ENCODE measurements at places on chromosomes 4 and X.

DNA sequence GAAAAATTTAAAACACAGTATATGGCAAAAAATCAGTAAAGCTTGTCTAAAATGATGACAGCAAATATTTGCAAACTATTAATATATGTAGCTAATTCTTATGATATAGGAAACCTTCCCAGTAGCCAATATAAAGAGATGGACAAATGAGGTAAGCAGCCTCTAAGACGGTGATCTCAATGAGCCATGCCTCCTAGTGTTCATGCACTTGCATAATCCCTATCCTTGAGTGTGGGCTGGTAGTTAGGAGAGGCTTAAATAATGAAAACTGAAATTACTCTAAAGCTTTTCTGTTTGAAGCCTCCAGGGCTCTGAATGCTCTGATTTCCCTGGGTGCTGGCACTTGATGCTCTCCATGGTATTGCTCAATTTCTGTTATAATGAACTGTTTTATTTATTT lies 24.6 kb upstream of the ARMCX4 start:
- DNase-seq = no peak

- no peak for DNase-seq
These were observed 1.7 kb downstream of the EVC2 start for GRCh38 chr4:5706486-5707290.

- DNase-seq = no peak
These were observed at the start of gene KLHL34 for GRCh38 chrX:21658152-21658737. Gene KLHL34 (minus strand): TSS chrX:21658330. CDS start chrX:21657788, 542 bp downstream.

DNA sequence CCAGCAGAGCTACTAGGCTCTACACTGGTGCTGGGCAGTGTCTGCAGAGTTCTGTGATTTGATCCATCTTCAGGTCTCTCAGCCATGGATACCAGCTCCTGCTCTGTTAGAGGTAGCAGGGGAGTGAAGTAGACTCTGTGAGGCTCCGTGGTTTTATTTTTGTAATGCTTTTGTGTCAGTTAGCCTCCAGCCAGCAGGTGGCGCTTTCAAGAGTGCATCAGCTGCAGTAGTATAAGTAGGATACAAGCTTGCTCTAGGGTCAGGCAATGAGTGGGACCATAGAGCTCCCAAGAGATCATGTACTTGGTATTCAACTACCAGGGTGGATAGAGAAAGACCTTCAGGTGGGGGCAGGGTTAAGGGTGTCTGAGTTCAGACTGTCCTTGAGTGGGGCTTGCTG lies 362.5 kb upstream of the TRAM1L1 start:
- DNase-seq = no peak

DNA sequence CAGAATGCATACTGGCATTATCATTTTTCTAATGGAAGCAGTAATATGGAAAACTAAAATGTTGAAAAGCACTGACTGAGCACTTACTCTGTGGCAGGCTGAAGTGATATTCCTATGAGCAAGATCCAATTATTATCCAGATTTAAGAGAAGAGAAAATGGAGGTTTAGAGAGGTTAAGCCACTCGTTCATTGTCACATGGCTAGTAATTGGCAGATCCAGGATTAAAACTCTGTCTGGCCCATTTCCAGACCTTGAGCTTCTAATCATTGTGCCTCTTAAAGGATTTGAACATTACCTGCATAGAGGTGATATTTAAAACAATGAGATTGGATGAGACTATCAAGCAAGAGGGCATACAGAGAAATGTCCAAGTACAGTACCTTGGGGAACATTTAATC lies 80.6 kb downstream of the MFAP3L start:
- no peak for DNase-seq

- no peak for DNase-seq
These were observed 957.8 kb downstream of the C4orf33 start for GRCh38 chr4:130053723-130054122.

DNA sequence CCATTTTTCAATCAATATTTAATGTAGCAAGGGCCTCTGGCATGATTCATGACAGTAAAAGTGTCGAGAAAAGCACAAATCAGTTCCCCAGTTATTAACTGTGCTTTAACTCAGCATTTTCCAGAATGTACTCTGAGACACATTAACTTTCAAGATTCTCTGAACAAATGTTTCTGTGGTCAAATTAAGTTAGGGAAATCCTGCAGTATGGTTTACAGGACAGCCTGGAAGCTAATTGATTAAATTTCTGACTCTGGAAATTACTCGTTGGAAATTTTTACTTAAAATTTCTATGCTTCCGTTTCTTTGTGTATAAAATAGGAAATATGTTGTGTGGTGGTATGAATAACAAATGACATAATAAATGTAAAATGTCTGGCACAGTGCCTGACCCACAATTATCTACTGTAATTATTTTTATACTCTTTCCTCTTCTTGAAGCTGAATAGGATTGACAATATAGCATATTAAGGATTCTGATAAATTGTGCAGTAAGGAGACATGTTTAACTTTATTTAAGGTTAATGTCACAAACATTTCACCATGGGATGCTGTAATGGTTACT lies 33.7 kb downstream of the STK32B start:
- no peak for DNase-seq

- DNase-seq = no peak
These were observed 161.3 kb upstream of the USP38 start for GRCh38 chr4:143023239-143023918.

DNA sequence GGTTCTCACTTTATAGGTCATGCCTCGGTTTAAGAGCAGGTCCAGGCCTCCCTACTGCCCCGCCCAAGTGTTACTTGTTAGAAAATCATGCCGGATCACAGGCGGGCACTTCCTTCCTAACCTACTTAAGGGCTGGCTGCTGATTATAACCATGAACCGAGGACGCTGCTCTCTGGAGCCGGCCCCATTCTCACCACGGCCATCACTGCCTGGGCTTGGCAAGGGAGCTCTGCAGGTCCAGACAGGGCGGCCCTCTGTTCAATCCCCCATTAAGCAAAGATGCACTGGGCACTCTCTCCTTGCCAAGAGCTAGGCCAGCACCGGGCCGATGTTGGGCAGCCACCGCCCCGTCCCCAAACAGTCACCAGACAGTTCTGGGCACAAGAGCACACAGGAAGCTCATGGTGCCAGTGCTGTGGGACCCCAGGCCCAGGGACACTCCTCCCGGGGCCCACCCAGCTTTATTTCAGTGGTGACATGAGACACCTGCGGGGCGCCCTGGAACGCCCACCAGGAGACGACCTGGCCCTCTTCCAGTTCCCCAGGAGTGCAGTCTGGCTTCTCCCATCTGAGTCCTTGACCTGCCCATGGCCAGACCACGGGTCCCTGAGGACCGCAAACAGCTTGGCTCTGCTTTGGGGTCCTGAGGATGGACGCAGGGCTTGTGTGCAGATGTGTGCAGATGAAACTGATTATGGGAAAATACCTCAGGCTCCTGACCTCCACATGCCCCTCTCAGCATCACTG lies 44.0 kb downstream of the ABLIM2 start:
- DNase-seq = no peak

DNA sequence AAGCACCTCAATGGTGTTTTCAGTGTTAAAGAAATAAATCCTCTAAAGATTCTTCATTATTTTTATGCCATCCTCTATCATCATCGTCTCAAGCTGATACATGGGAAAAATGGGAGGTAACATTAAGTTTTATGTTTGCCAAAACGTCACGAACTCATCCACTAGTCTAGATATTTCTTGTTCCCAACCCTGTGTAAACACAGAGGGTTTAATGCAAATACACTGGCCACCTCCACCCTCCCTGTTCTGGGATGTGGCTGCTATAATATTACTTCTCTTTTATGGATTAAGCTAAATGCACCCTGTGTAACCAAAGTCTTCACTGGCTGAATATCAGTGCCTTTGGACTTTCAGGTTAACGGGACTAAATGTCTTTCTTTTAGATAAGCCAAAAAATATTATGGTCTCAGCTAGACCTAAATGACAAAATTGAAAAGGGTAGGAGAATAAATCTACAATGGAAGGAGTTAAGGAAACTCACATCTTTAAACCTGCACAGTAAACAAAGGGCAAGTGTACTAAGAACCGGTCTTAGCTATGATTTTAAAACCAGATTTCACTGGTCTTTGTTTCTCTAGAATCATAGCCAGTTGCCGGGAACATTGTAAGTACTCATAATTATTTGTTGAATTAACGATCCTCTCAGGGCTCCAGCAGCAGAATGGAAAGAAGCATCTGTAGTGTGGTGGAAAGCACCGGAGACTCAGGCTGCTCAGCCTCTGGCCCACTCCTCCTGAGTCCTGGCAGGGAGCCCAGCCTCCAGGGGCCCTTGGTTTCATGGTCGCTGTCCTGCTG lies 103.5 kb upstream of the NOCT start:
- DNase-seq = no peak

DNA sequence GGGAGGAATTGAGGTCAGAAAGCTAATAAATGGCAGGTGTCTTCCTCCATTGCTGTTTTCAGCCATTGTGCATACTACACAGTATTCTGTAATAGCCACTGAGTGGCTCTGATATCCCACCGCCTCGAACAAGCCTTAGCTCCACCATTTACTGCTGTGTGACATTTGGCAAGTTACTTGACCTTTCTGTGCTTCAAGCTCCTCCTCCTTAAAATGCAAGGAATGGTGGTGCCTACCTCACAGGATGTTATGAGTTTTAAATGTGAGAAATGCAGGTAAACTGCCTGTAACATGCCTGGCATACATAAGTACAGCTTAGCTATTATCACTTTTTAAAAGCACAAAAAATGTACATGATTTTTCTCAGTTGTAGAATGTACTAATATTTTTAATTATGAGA lies 421.0 kb downstream of the MAPK10 start:
- DNase-seq = no peak

GRCh38 chrX:140180585-140180984 lies 215.3 kb upstream of the CXorf66 start:
- DNase-seq = no peak

- no peak for DNase-seq
These were observed 281.7 kb downstream of the PPP1R2C start for GRCh38 chrX:42496239-42496638.

DNA sequence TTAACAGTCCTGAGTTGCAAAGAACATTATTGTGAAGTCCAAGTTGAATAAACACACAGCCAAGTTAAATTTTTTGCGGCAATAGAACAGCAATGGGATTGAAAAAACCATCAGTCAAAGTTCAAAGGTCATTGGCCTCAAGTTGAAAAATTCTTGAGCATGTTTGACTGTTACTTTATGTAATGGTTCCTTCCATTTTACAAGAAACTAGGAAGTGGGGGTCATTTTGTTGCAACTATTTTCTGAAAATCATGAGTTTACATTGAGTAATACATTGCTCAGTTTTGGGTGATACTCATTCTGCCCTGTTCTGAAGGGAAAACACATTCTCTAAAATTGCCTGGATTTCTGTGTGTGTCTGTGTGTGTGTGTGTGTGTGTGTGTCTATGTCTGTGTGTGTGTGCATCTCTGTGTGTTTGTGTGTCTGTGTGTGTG lies 5.2 kb upstream of the IRF2 start:
- no peak for DNase-seq

GRCh38 chr4:36852856-36853255 lies 391.7 kb upstream of the NWD2 start:
- DNase-seq = no peak

GRCh38 chr4:84799318-84799717 lies 167.2 kb downstream of the WDFY3 start:
- DNase-seq = no peak

- DNase-seq = no peak
These were observed 674 bp upstream of the DIAPH2 start for GRCh38 chrX:96683997-96684338.

- no peak for DNase-seq
These were observed 225.9 kb downstream of the RAPGEF2 start for GRCh38 chr4:159328766-159329165.
